GM12891 (cell line): ENCODE measurements at places on chromosomes 11 and 22.

GRCh38 chr11:125168918-125169456 lies 4.4 kb downstream of the PKNOX2 start:
- no peak for DNase-seq

DNA sequence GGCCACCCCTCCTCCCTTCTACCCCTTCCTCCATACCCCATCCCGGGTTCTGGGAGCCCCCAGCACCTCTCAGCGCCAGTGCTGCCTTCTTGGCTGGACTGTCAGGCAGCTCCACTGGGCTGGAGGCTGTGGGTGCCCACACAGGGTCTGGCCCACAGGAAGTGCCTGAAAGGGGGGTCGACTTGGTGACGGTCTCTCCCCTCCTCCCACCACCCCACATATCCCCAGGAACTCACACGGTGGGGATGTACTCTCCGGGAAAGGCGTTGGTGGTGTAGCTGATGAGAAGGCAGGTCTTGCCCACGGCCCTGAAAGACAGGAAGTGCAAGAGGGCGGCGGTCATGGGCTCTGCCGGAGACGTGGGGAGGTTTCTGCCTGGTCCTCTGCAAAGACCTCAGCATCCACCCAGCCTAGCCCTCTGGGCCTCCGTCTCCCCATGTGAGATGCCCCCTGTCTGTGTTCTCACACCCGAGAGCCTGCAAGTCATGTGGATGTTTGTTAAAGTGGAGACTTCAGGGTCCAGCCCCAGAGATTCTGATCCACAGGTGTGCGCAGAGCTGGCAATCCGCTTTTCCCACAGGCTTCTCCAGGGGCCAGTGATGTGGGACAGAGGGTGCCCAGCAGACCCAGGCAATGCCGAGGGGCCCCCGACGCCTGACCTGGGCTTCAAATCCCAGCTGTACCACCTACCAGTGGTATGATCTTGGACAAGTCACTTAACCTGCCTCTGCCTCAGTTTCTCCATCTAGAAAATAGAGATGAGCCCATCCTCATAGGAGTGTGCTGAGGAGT lies 2.5 kb downstream of the RAC2 start:
- no peak for DNase-seq

- no peak for DNase-seq
Observed at GRCh38 chr11:7965386-7965785, at the start of gene NLRP10. TSS of gene NLRP10 (minus strand) at chr11:7965447. CDS start at chr11:7963495, 1,952 bp downstream.

GRCh38 chr11:44632466-44633123 lies 67.1 kb downstream of the CD82 start:
- DNase-seq: no peak

GRCh38 chr22:38739300-38740055 lies 16.3 kb downstream of the SUN2 start:
- DNase-seq: no peak

DNA sequence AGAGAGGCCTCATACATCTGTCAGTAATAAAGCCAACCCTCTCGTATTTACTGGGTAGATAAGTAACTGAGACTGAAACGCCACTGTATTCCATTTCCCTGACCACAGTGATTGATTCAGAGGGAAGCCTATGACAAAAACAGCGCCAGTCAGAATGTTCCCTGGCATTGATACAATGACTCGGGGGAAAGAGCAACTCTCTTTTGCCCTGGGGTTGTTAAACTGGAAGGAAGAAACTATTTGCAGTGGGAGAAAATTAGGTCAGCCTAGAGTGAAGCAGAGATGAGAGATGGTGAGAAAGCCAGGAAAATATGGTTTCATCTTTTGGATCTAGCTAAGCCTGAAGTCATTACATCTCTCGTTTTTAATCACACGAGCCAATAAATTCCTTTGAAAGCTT lies 48.6 kb upstream of the RBFOX2 start:
- DNase-seq: no peak

DNA sequence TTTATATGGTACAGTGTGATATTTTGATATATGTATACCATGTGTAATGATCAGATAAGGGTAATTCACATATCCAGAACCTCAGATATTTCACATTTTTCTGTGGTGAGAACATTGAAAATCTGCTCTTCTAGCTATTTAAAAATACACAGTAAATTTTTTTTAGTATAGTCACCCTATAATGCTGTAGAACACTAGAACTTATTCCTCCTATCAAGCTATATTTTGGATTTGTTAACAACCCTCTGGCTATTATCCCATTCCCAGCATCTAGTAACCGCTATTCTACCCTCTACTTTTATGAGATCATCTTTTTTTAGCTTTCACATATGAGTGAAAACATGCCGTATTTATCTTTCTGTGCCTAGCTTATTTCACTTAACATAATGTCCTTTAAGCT lies 65.5 kb upstream of the SYT9 start:
- no peak for DNase-seq
